ENCODE measurements at places on chromosomes 5 and 9.

- no peak for DNase-seq
Observed at GRCh38 chr9:134283692-134284265, 42.5 kb upstream of the RXRA start.

DNA sequence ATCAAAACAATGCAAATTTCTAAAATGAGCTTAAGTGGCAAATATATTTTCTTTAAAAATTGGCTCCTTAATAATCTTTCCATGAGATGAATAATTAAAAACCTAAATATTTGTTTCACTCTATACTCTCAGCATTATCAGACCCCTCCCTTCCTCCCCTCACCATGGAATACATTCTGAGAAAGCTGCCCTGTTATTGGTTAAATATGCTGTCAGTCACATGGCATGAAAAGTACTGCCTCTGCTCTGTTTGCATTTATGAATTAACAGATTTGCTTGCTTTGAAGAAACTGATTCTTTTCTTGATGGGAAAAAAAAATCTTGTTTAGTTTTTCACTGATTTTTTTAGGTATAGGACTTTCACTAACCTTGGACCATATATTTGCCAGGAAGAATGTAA, 17.0 kb upstream of the RPS23 start:
- no peak for DNase-seq

DNA sequence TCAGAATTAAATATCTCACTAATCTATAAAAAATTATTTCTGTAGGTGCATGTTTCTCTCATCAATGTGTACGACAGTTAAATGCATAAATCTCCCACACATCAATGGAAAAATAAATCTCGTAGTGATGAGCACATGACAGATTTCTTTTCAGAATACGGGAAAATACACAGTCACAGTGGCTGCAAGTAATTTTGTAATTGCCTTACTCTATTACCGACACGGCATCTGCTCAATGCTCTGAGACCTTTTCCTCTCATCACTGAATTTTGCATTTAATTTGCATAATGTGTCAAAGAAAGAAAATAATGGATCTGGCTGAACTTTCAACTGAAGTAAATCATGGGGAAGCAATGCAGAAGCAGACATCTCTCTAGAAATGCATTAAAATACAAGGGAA, 37.2 kb downstream of the PDE4D start:
- DNase-seq = no peak

DNA sequence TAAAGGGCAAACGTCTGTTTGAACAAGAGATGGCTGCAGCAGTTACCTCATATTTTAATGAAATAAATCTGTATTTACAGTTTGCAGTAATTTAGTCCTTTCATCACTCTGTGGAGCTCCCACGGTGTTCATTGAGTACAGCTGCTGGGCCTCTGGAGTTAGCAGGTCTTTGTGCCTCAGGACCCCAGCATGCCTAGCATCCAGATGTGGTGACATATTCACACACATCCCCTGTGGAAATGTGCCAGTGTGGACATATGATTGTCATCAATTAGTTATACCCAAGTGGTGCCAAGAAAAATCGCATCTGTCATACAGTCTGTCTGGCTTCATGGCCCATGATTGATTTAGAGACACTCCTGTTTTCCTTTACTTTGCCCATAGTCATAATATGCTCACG, 77.3 kb downstream of the NNT start:
- DNase-seq = no peak

- no peak for DNase-seq
Observed at GRCh38 chr5:16467363-16468219, 2.0 kb upstream of the ZNF622 start.

DNA sequence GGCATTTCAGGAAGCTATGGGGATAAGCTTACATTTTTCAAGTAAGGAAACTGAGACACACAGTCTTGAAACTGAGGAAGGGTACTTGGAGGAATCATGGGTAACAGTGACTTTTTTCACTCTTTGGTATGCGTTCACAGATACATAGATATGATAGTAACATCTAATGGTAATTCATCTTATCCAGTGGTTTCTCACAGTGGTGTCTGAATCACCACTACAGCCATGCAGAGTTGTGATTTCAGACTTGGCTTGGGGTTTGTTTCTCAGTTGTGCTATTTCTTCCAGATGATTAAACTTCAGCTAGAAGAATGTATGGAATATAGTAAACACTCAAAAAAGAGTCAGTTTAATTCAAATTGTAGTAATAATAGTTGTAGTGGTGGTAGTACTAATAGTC, 239.1 kb upstream of the NUDT12 start:
- no peak for DNase-seq

GRCh38 chr5:157486221-157486681, 26.2 kb downstream of the NIPAL4 start:
- DNase-seq = no peak

- no peak for DNase-seq
Observed at GRCh38 chr9:18010492-18010891, 431.6 kb downstream of the SH3GL2 start.

DNA sequence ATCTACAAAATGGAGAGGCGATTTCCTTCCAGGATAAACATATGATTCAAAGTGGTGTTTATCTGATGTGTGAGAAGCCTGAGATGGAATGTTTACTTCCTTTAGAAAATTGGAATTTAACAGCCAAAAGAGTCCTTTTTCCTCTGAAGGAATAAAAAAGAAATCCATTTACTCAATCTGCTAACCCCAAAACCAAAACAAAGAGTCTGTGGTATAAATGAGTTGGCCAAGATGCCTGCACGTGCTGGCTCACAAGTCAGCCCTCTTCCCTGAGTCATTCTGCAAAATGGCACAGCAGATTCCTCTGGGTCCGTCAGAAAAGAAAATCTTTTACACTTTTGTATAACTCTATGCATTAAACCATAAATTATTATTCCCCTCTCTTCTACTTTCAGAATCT, 60.8 kb downstream of the EBF1 start:
- DNase-seq = no peak

- DNase-seq = no peak
Observed at GRCh38 chr9:97954550-97954989, 16.6 kb upstream of the HEMGN start.

DNA sequence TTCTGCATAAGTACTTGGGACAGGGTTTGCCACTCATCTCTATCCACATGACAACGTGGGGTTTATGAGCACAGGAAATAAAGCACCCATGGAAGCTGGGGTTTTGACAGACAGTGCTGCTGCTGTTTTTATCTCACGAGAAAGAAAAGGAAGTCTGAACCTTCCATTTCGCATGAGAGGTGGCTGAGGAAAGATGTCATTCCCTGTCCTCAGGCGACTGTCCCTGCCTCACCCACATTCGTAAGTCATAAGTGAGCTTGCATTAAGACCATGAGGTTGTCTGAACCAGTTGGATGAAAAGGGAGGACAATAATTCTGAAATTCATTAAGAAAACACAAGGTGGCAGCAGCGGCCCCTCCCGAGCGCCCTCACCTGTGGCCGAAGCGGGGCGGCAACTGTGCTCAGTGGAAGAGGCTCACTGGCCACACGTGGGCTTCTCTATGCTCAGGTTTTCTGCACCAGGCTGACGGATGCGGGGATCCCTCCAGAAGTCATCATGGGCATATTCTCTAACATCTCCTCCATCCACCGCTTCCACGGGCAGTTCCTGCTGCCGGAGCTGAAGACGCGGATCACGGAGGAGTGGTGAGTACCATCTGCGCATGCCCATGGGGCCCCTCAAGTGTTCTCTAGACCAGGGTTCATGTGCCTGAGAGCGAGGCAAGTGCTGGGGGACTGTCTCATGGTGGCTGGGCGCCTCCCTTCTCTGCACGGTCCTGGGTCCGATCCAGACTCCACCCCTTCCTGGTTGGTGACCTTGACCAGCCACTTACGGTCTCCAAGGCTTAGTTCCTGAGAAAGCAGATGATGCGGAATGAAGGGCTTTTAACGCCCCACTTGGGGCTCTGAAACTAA, 54.7 kb upstream of the SUSD3 start:
- DNase-seq = no peak

DNA sequence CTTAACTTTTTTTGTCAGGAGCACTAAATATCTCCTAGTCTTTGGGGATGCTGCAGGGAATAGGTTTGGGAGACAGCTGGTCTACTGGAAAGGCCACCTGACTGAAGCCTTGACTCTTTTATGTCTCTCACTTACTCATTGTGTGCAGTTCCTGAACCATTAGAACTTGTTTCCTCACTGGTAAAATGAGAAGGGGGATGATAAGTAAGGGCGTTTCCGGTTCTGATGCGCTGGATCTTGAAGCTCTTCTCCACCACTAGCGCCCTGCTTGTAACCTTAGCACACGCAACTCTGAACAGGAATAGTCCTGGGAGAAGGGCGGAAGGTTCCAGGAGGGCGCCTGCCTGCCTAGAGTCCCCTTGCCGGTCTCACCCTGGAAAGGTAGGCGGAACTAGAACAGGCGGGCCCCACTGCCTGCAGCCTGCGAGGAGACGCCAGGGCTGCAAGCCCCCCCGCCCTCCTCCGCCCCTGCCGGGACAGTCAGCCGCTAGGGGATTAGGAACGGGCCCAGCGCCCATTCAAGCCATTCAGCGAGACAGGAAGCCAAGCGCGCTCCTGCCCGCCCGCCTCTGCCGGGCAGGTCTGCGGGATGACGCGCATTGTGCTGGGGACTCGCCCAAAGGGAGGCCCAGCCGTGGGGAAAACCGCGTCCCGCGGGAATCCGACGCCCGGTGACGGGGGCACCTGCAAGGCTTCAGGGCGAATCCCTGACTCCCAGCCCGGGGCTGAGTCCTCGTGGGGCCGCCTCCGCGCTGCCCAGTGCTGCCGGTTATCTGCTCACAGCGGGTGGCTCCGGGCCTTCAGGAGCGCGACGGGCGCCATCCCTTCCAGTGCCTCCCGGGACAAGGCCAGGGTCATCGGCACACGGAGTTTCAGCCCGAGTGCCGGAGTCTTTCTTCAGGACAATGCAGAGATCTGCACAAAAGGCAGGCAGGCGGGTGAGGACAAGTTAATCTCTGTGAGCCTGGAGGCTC, 44.0 kb upstream of the XPA start:
- no peak for DNase-seq

DNA sequence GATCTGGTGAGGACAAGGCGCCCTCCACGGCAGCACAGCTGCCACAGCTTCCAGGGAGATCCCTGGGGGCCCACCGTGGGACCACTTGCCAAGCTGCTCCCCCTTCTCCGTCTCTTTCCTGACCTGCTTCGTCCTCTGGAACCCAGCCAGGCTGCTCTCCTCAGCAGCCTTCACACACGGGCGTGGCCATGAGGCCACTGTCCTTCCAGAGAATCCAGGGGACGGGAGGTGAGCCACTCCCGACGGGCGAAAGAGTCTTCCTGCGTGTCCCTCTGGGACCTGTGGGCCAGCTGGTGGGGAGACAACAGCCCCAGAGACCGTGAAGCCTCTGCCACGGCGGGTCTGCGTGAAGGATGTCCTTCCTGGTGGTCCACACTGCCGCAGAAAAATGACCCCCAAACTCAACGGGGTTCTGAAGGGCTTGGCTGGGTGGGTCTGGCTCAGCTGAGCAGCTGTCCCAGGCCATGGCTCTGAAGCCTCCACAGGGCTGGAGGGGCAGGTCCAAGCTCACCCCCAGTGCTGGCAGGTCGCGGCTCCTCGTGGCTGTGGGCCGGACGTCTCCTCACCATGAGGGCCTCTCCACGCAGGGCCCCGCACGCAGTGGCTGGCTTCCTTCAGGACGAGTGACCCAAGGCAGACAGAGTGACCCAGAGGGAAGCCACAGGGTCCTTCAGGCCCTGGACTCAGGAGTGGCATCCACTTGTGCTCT, 47.4 kb upstream of the NKD2 start:
- DNase-seq = no peak

GRCh38 chr9:131366761-131367401, 27.0 kb upstream of the PRRC2B start:
- DNase-seq = no peak

DNA sequence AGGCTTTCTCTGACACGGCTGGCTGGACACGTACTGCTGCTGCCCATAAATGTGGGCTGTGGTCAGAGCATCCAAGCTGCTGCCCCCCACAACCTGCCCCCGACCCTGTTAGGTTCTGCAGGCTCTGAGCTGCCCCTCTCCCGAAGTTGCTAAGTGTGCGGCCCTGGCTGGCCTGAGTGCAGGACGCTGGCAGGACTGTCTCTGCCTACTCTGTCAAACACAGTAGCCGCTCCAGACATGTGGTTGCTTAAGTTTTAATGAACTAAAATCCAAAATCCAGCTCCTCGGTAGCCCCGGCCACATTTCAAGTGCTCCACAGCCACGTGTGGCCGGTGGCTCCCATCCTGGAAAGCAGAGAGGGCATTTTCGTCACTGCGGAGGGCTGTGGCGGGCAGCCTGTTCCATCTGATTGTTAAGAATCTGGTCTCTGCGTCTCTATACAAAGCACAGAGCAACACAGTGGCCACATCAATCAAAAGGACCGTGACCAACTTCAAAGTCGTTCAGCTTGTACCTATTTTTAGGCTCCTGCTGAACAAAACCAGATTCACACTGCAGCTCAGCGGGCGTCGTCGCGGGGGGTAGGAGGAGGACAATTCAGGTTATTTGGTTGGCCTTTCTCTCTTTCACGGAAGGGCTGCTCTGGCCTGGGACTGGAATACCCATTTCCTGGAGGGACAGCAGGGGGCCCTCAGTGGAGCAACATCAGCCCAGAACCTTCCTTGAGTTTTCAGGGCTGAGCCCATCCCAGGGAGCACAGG, 68.9 kb downstream of the PTCH1 start:
- DNase-seq = no peak

- DNase-seq = no peak
Observed at GRCh38 chr5:172162323-172162986, 25.6 kb downstream of the STK10 start.

DNA sequence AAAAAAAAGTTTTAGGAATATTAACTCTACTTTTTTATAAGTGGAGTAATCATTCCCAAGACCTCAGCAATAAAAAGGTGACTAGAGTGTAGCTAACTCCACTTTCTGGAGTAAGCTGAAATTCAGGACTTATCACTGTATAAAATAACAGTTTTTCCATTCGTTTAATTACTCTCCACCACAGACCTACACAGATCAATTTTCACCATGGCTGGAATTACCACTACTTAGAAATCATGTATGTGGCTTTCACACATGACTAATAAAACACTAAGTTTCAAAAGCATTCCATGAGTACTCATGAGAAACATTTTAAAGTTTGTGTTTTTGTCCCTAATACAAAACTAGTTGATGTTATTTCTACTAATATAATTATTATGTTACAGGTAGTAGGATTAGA, 9.9 kb downstream of the PLPP1 start:
- no peak for DNase-seq

GRCh38 chr5:38453506-38453905, 102.9 kb downstream of the LIFR start:
- DNase-seq = no peak

- no peak for DNase-seq
Observed at GRCh38 chr5:113294311-113295110, 140.3 kb downstream of the TSSK1B start.

GRCh38 chr9:109307380-109308240, 13.2 kb downstream of the EPB41L4B start:
- no peak for DNase-seq

GRCh38 chr5:151522226-151522625, 68.9 kb downstream of the FAT2 start:
- DNase-seq = no peak

Data from cerebellar nuclear complex (tissue), 1 donor.